Omental fat pad (tissue), 4 donors: ENCODE measurements at places on chromosomes 2 and 18. TPM values are rescaled to one million over a fixed set of nuclear protein-coding genes. Genes with fewer than 3 reads are reported as not detected.

DNA sequence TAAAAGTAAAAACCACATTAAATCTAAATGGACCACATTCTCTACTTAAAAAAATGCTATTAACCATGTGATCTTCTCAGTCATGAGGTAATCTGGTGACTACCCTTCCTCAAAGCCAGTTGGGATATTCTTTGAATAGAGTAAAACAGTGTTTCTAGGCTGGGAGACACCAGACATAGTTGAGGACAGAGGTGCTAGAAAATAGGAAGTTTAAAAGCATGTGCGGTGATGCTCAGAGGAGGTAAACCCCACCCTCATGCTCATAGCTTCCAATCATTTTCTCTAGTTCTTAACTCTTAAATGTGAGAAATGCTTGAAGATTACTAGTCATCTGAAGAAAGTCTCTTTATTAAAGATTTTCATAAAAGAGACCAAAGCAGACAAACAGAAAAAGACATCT, 30.7 kb upstream of the ELAC1 start:
- no peak for DNase-seq

DNA sequence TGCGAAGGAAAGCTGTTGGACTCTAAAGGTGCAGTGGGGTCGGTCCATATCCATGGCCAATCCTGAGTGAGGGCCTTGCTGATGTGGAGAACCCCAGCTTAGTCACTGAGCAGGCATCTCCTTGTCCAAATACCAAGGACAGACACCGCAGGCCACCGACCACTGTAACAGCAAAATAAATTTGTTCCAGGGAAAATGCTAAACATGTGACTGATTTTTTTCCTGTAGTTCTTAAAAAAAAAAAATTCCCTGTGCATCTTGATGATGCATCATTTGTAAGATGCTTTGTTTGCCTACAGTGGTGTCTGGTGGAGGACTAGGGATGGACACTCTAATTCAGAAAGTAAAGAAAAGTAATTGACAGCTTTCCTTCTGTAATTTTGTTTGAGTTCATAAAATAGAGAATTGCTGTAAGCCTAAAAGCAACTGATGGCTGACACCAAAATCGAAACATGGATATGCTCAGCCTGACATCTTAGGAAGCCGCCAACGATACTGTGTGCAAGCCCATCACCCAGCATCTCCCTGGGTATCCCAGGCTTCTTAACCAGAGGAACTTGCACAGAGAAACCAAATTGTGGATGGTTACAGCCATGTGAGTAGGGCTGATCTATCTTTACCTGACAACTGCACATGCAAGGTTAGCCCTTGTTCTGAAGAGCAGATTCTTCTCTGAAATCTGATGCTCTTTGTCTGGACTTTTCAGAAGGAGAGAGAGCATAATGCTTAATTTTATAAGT, 188.6 kb downstream of the ARL4C start:
- no peak for DNase-seq

- no peak for DNase-seq
Observed at GRCh38 chr2:64697297-64698176, 43.8 kb upstream of the SERTAD2 start.

DNA sequence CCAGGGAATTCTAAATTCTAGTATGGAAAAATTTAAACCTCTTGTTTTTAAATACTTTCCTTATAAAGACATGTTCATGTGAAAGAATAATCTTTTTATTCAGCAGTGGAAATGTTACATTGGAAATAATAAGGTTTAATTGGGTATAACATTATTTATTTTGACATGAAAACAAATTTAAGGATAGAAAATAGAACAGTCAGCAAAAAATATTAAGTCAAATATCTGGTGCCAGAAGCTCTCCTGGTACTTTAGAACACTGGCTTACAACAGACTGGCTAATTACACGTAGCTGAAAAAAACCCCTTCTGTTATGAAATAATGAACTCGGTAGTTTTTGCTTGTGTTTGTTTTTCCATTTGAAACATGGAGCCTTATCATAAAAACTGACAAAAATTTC, 447.9 kb downstream of the DSEL start:
- DNase-seq, result no peak

DNA sequence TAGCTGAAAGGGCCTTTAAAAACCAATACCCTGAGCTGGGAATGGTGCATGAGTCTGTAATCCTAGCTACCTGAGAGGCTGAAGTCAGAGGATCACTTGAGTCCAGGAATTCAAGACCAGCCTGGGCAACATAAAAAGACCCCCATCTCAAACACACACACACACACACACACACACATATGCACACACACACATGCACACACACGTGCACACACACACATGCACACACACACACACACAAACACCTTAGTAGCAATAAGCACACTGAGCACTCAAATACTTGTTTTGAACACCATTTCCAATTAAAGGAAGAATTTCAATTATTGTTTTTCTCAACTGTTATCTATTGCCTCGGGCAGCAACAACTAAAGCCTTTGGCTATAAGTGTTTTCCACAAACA, 25.6 kb upstream of the UBE2F start:
- DNase-seq, result no peak

- DNase-seq, result no peak
Observed at GRCh38 chr2:161546635-161547034, 77.6 kb upstream of the SLC4A10 start.

- no peak for DNase-seq
Observed at GRCh38 chr2:219425238-219426067, 7.3 kb downstream of the DES start.

Gene MROH2A
- not detected for total RNA-seq

Gene GALNT14
- total RNA-seq, result 2.6 TPM

Gene OTX1
- total RNA-seq, result not detected

Gene SCN7A
- total RNA-seq, result 1.3 TPM

Gene IL1B
- total RNA-seq, result 50.5 TPM

Gene MFF
- 98.0 TPM for total RNA-seq

Gene RAX
- not detected for total RNA-seq
